SK-N-SH (cell line): ENCODE measurements at places on chromosomes 1 and 21. TPM values are rescaled to one million over a fixed set of nuclear protein-coding genes. Genes with fewer than 3 reads are reported as not detected.

RNU1-4 gene
- polyA plus RNA-seq = not detected in 2 replicates

- H3K27me3 ChIP-seq = no peaks in the 10 kb centered on the region
- H3K4me3 ChIP-seq = no peak overlapping the region
- no peak overlapping the region for H3K27ac ChIP-seq
- no peak for DNase-seq
- H3K36me3 ChIP-seq = no peaks in the 10 kb centered on the region
These were observed 6.1 kb downstream of the CTNNBIP1 start for GRCh38 chr1:9903801-9904527.

- no peaks in the 10 kb centered on the region for H3K36me3 ChIP-seq
- DNase-seq = no peak
- H3K4me3 ChIP-seq = no peak overlapping the region
- H3K4me1 ChIP-seq = peaks cover 76% of the 10 kb centered on the region; the same call in 1 of the 2 replicates
These were observed 63.0 kb downstream of the MEGF6 start for GRCh38 chr1:3548156-3548893.

DNA sequence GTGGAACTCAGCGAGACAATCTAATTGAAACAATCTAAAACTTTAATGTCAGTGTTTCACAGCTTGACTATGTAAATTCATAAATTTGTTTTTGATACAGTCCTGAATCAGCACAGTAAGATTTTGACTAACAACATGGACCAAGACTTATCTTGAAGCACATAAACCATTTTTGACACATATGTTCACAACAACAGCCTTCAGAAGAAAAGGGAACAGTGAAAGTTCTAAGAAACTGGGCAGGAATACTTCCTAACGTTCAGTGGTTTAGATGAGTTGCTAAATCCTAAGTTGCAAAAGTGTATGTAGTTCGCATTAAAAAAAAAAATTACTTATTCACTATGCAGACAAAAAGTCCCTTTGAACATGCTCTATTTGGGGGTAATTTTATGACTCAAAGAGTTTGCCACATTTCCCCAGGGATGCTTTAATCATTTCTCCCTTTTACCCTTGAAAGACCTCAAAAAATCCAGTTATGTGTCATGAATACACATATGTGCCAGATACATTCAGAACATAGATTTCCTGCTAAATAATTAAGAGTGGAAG lies 120.2 kb downstream of the MRPL39 start:
- no peaks in the 10 kb centered on the region for H3K36me3 ChIP-seq
- no peak for DNase-seq
- no peak overlapping the region for H3K4me3 ChIP-seq
- H3K4me1 ChIP-seq = peaks cover 3% of the 10 kb centered on the region; the same call in 1 of the 2 replicates

GJB5 gene
- not detected in 2 replicates for polyA plus RNA-seq

CHRM3 gene
- polyA plus RNA-seq = 0.07 and 0.16 TPM in 2 replicates

RAB42 gene
- 4.6 and 5.5 TPM in 2 replicates for polyA plus RNA-seq
